ENCODE measurements at places on chromosomes 4 and X.
A peak's percentile ranks its signal among the peaks of the same experiment; 100 is the strongest.

DNA sequence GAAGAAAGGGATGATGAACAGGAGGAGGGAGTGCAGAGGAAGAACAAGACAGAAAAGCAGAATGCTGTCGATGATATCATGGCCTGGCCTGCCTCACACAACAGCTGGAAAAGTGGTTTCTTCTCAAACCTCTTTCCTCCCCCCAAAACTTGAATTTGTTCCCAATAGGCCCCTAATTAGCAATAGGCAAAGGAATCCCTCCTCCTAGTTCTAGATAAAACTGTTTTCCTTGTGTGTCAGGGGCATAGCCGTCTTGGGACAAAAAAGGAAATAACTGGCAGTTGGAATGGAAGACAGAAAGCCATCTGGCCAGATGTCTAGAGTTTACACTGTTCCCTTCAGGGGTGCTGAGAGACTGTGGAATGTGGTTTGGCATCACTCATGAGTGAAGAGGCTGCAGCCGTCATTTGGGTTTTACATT is 177.8 kb upstream of the C1QTNF7 start:
- DNase-seq, result no peak

- no peak for DNase-seq
Measured at GRCh38 chr4:103374758-103375157, 176.6 kb upstream of the CENPE start.

DNA sequence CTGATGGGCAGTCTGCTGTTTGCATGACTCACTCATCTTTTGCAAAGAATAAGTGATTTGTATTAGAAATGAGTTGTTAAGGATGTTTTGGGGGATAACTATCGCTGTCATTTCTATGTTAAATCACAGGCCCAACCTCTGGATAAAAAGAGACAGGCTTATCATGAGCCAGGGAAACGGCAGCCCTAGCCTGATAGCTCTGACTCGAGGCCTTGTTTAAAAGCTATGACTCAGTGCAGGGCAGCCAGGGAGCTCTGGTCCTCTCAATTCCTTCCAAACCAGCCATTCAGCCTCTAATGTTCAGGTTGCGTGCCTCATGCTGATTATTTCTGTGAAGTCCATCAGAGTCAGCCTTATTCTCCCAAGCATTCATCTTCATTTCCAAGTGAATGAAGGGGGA is 305.9 kb upstream of the HAND2 start:
- DNase-seq, result no peak

GRCh38 chrX:74450803-74451449 is 29.6 kb downstream of the SLC16A2 start:
- DNase-seq, result no peak

DNA sequence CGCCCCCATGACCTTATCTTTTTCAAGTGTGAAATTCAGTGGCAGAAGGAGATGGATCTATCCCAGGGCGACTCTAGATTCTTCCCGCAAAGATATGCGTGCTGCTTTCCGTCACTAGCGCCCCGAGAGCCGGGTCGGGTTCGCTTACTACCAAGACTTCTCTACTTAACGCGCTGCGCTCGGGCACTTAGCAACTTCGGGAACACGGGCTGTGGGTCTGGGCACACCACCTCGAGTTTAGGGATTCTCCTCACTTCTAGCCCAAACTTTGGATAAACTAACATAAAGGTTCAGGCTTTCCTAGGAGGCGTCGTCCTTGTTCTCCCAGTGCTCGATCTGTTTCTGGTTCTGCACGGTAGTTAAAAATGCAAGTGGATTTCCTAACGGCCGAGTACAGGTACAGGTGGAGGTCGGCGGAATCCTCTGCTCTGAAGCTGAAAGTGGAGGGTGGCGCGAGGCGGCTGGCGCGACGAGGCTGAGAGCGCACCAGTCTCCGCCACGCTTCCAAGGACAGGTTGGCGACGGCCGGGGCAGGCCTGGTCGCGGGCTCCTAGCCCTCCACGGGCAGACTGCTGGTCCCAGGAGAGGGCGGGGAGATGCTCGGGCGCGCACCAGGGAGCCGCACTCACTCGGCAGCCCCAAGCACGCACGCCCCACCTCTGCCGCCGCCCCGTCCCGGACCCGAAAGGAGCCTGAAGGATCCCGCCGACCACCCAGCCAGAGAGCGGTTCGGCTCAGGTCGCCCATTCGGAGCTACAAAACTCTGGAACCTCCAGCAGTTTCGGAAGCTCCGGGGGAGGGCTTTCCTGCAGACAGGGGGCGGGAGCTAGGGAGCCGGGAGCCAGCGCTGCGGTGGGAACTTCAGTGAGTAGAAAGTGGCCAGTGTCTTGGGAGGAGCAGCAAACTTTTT is 100.8 kb upstream of the TENM3 start:
- DNase-seq, result no peak

GRCh38 chrX:115419069-115419468 is 129.6 kb downstream of the LUZP4 start:
- no peak for DNase-seq

- DNase-seq, result no peak
Measured at GRCh38 chr4:153777421-153777820, 11.5 kb downstream of the SFRP2 start.

GRCh38 chr4:13344216-13344615 is 139.9 kb downstream of the RAB28 start:
- no peak for DNase-seq

DNA sequence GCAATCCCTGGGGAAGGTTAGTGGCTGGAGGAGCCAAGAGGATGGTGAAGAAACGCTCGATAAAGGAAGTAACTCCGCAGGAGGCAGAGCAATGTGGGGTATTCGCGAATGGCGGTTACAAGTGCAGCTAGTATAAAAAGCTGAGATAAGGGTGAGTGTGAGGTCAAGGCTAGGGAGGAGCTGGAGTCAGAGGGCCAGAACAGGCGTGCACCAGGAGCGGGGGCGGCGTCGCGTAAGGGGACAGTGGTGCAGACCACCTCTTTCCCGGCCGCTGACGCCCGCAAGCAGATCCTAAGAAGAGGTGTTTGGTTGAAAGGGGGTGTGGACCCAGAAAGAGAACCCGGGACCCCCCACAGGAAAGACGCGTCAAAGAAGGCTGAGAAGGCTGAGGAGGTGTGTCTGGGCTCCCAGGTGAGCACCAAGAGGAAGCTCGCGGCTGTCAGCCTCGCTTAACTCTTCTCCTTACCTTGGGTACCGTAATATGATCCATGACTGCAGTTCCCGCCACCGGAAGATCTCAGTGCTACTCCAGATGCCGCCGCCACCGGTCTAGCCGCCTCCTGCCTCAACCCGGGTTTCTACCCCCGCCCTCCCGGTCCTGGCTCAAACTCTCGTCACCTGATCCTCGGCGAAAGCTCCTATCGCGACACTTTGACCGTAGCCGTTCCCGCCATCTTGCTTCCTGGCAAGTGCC is at the start of gene MTMR8:
Gene MTMR8 (minus strand): TSS at position 579 of the 694 bp plus-strand sequence. CDS start 89 bp downstream, at position 490.
- DNase-seq, result peak; percentile 57

DNA sequence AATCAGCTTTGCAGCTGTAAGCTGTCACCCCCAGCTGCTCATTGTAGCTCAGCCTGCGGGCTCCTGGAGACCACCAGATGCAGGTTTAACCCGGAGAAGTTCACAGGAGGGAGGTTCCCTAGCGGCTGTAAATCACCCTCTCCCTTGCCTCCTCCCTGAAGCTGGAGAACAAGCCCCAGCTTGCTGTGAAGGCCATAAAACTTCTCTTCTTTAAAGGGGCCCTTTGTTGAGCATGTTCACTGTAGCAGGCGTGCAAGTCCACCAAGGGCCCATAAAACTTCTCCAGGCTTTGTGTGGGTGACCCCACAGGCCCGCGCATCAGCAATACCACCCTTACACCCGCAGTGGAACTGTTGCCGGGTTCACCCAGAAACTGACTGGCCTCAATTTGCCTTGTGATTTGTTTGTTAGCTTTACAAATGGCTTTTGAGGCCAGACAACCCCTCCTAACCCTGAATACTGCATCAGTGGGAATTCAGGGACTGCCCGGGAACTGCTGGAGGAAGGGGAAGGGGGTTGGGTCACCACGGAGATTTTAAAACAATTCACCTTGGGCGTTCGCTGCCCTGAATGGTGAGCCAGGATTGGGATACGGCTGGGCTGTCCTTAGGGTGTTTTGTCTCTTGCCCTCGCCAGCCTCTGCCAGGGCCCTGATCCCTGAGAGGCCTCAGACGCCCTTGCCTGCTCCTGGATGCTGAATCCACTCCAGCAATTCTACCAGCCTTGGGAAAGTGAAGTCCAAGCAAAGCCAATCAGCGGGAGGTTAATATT is 49.5 kb upstream of the ATP6AP2 start:
- DNase-seq, result no peak

- DNase-seq, result no peak
Measured at GRCh38 chr4:102341201-102341600, 4.1 kb downstream of the SLC39A8 start.

GRCh38 chr4:159937595-159937994 is 834.7 kb downstream of the RAPGEF2 start:
- no peak for DNase-seq

GRCh38 chrX:150790021-150790420 is 96.8 kb downstream of the MTMR1 start:
- DNase-seq, result no peak

DNA sequence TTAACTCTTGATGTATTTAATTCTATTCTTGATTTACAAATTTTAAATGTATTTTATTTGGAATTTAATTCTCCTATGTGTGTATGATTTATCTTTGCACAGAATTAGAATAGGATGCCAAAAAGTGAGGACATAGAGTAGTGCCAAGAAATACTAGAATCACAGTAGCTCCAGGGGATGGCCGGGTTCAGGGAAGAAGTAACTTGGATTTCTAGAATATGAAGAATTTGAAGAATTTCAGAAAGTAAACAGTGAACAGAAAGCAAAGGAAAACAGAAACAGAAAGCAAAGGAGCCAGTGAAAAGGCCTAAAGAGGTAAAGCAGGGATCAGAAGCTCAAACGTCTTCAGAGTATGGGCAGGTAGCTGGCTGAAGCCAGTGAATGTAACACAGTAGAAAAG is 1187.6 kb downstream of the RPA4 start:
- no peak for DNase-seq

DNA sequence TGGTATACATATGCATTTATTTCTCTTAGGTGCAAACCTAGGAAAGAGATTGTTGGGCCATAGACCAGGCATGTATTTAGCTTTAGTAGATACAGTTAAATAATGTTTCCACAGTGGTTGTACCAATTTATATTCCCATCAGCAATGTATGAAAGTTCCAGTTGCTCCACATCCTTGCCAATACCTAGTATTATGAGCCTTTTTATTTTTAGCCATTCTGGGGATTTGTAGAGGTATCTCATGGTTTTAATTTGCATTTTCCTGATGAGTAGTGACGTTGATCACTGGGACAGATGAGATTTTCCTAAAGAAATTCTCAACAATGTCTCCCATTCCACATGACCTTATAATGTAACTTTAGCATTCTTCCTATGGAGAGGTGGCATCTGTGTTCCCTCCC is 56.9 kb downstream of the SUPT20HL2 start:
- DNase-seq, result no peak

DNA sequence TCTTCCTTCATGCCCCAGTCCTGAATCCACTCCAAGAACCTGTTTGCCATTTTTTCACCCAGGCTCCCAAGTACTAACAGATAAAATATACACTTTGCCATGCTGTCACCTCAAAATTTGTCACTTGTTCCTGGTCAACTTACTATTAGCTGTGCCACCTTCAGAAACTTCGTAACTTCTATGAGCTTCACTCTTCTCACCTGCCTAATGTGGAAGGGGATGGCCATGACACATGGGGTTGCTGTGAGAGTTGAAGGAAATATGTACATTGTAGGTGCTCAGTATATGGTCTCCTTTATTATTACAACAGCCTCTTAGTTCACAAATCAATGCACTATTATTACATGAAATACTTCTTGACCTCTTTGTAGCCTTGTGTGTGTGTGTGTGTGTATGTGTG is 10.4 kb downstream of the TMSB4X start:
- no peak for DNase-seq

DNA sequence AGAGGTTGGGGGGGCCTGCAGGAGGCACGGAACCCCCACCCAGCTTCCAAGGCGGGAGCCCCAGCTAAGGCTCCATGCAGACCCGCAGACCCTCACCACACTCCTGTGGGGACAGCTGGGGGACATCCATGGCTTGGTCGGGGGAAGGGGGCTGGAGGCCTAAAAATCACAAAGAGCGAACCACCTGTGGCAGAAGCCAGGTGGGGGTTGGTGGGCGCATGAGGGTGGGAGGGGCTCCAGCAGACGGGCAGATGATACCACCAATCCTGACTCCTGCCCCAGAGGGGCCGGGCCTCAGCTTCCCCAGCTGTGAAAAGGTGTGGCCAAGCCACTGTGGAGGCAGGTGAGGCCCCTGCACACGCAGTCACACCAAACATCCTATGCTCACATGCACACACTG is 111.6 kb downstream of the FAM53A start:
- DNase-seq, result no peak

- DNase-seq, result no peak
Measured at GRCh38 chr4:67810011-67810410, 55.8 kb upstream of the GNRHR start.

- no peak for DNase-seq
Measured at GRCh38 chr4:153610623-153611376, 73.3 kb upstream of the TLR2 start.

DNA sequence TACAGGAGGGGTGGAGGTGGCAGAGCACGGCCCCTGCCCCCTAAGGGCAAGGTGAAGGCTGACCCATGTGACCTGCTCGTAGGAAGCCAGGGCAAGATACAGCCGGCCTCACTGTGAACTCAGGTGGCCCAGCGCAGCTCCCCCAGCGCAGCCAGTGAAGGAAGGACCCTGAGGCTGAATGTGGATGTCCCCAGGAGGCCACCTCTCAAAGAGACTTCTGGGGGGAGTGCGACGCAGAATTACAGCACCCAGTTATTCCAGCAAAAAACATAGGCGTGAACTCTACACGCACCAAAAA is 52.6 kb downstream of the ZFYVE28 start:
- no peak for DNase-seq

- DNase-seq, result no peak
Measured at GRCh38 chr4:124867536-124867935, 155.0 kb upstream of the ANKRD50 start.

DNA sequence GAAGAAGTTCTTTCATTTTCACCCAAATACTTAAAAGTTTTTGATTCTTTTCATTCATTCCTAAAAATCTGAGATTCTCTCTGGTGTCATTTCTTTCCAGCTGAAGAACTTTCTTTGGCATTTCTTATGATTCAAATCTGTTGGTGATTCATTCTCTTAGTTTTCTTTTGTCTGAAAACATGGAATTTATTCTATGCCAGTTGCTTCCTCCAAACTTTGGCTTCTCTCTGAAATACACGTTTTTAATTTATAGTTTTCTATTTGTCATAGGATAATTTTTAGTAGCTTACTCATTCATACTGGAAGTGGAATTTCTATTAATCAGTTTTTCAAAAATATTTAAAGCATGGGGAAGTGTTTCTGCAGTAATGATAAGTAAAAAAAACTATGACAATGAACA is 1012.0 kb downstream of the RPA4 start:
- DNase-seq, result no peak

DNA sequence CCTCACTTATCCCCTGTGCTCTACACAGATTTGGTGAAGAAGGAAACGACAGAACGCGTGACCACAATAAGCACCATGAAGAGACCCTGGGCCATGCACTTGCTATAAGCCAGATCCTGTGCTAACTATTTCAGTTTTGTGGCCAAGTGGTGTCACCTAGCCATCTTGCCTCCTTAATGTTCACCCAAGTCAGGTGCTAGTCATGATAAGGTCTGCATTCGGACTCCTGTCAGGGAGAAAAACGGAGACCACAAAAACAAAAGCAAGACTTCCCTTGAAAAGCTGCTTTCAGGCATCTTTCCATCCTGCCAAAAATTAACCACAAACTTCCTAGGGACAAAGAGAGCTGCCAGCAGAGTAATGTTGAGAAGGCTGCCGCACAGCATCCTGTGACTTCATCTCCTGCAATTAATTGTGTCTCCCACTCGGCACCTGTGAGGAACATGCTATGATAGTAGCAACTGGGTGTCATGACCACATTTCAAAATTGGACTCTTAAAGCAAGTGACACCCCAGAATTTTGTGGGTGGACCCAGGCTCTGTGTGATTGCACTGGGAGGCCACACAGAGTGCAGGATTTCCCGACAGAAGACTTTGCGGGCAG is 8.8 kb upstream of the IDS start:
- no peak for DNase-seq

Measured in stimulated activated CD4-positive, alpha-beta T cell treated with anti-CD3 and anti-CD28 coated beads, TNF-alpha, amount 100 ng/mL, for 24 hours (primary cell).